ENCODE measurements at places on chromosomes 1 and 21.

- no peak for DNase-seq
Observed at GRCh38 chr21:18451670-18452069, 48.1 kb upstream of the TMPRSS15 start.

- no peak for DNase-seq
Observed at GRCh38 chr1:14704846-14705245, 106.4 kb downstream of the KAZN start.

- DNase-seq = no peak
Observed at GRCh38 chr1:219266524-219266923, 92.8 kb downstream of the LYPLAL1 start.

DNA sequence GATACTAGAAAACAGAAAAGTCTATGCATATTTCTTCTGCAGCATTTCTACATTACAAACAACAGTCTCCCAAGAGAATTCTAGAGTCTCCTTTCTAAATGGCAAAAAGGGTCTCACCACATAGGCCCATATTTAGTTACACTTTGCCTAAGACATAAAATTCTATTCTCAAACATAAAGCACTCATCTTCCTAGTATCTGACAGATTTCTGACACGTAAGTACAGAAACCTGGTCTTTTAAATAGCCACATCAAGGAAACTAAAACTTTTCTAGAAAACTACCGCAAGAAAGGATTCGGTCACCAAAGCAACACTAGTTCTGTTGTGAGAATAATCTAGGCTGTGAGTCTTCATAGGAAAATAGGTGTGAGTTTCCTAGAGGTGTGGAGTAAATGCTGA, 33.6 kb upstream of the CTSK start:
- no peak for DNase-seq

- DNase-seq = peak; percentile 69
Observed at GRCh38 chr1:1291548-1292441, 11.6 kb downstream of the SCNN1D start.
